Tibial nerve (tissue), 4 donors: ENCODE measurements at places on chromosomes 16 and 17.

DNA sequence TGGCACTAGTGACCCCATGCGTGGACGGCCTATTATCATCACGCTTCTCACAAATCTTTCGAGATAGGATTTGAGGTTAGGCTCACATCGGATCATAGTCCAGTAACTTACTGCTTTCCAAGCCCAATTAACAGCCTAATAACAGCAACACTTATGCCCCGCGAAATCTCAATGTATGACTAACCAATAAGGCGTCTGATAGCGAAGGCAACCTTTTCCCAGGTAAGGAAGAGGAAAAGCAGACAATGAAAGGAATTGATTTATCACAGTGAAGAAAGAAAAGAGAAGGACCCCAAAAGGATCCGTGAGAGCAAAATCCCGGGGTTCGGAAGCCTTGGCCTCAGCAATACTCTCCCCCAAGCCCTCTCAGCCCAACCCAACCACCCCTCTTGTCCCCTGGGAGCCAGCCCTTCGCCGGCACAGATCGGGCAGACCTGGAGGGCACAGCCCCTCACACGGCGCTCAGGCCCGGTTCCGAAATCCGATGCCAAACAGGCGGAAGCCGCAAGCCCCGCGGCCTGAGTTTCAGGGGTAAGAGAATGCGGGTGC is 534 bp downstream of the GPATCH8 start:
- H3K27ac ChIP-seq = peak overlapping the region; percentile 95
- no peaks in the 10 kb centered on the region for H3K36me3 ChIP-seq
- DNase-seq = no peak
- H3K4me1 ChIP-seq = no peaks in the 10 kb centered on the region
- H3K4me3 ChIP-seq = peak overlapping the region; percentile 70

DNA sequence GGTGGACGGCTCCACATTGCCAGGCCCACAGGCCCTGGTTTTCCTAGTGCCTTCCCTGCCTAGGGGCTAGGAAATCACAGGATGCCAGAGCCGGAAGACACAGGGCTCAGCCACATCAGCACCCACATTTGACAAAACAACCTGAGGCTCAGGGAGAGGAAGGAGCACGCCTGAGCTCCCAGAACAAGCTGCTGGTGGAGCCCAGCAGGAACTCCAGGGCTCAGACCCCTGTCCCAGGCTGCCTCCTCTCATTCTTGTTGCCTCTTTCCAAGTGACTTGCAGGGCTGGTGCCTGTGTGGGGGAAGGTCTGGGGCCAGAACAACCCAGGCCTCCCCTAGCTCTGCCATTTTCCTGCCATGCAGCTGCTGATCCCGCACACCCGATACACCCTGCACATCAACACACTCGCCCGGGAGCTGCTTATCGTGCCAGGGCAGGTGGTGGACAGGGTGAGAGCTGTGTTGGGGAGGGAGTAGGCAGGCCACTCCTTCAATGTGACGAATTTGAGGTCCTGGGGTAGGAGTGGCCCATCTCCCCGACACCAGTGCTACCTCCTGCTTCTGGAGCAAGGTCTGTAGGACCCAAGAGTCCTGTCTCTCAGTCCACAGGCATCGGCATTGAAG is 7.6 kb downstream of the ALOX15B start:
- no peaks in the 10 kb centered on the region for H3K27me3 ChIP-seq
- no peak for DNase-seq
- no peaks in the 10 kb centered on the region for H3K36me3 ChIP-seq
- no peaks in the 10 kb centered on the region for H3K4me1 ChIP-seq

GRCh38 chr17:4704991-4705390 is 1.1 kb upstream of the PELP1 start:
- peaks cover 25% of the 10 kb centered on the region for H3K4me1 ChIP-seq
- H3K27ac ChIP-seq = no peak overlapping the region
- H3K27me3 ChIP-seq = no peaks in the 10 kb centered on the region
- H3K36me3 ChIP-seq = no peaks in the 10 kb centered on the region
- DNase-seq = no peak

GRCh38 chr17:12230481-12231354 is 210.0 kb downstream of the MAP2K4 start:
- no peak overlapping the region for H3K27ac ChIP-seq
- no peaks in the 10 kb centered on the region for H3K27me3 ChIP-seq
- DNase-seq = no peak
- H3K4me1 ChIP-seq = no peaks in the 10 kb centered on the region
- no peaks in the 10 kb centered on the region for H3K36me3 ChIP-seq
- no peak overlapping the region for H3K4me3 ChIP-seq

- no peaks in the 10 kb centered on the region for H3K4me1 ChIP-seq
- peaks cover 76% of the 10 kb centered on the region for H3K36me3 ChIP-seq
- H3K27ac ChIP-seq = no peak overlapping the region
- H3K27me3 ChIP-seq = no peaks in the 10 kb centered on the region
- no peak for DNase-seq
- no peak overlapping the region for H3K4me3 ChIP-seq
Observed at GRCh38 chr16:81668243-81669097, 110.6 kb upstream of the PLCG2 start.
